CD4-positive, alpha-beta T cell treated with Interleukin-2 at 100 ng/mL for 4 hours (primary cell): ENCODE measurements at places on chromosomes 11 and 22.

DNA sequence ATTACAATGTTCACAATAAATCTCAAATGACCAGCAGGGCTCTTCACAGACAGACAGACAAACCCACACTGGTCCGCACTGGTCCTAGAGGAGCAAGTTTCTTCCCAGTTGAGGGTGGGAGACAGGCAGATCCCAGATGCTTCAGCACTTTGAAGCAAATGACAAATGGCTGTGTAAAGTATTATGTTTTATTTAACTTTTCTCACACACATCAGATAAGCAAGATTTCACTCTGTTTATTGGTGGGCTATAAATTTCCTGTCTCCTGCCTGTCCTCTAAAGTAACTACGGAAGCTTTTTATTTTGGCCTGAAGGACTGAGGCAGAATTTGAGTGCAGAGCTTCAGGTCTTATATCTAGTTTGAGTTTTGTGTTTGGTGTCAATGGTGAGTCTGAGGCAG is 174.7 kb upstream of the MTNR1B start:
- DNase-seq: no peak

- no peak for DNase-seq
These were observed 125.7 kb downstream of the TRIM29 start for GRCh38 chr11:120012245-120012644.

DNA sequence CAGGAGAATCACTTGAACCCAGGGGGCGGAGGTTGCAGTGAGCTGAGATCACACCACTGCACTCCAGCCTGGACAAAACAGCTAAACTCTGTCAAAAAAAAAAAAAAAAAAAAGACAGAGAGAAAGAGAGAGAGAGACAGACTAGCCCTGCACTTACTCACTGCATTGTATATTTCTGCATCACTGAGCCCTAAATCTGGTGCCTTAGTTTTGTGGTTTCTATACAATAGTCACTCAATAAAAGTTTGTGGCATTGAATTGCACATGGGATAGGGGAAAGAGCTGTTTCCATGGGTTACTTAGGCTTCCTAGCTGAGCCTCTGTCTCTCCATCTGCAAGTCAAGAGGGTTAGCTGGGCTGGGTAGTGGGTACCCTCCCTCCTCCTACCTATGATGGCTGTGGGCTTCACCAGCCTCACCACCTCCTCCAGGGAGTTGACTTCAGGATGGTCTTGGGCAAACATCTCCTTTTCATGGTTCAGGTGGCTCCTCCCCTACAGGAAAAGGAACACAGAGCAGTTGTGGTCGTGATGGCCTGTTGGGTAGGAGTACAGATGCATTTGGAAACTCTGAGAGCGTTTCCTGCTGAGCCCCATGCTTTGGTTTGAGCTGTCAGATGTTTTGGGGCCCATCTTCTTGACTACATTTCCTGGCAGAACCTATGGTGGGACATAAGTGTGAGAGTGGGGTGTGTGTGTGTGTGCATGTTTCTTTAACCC is 73.2 kb downstream of the CCDC81 start:
- DNase-seq: no peak

GRCh38 chr11:898540-899190 is 11.9 kb downstream of the CHID1 start:
- DNase-seq: no peak

- DNase-seq: no peak
These were observed 2.8 kb downstream of the OSM start for GRCh38 chr22:30263883-30264282.

- DNase-seq: no peak
These were observed 16.7 kb downstream of the RRP8 start for GRCh38 chr11:6586434-6587359.

- DNase-seq: peak; percentile 91
These were observed at the start of gene RAC2 for GRCh38 chr22:37244114-37244921. TSS of gene RAC2 (minus strand) at chr22:37244269. CDS start at chr22:37244148, 121 bp downstream.

DNA sequence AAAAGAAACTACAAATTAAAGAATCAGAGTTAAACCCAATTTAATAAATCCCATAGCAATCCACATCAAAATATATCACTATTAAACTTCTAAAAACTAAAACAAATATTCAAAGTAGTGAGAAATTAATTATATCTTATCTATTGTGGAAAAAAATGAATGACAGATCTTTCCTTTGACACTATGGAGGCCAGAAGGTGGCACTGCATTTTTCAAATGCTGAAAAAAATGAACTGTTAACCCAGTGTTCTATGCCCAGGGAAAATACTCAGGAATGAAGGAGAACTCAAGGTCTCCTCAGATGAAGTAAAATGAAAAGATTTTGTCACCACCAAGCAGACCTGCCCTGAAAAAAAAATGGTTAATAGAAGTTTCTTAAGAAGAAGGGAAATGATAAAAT is 27.7 kb downstream of the TYR start:
- DNase-seq: no peak

DNA sequence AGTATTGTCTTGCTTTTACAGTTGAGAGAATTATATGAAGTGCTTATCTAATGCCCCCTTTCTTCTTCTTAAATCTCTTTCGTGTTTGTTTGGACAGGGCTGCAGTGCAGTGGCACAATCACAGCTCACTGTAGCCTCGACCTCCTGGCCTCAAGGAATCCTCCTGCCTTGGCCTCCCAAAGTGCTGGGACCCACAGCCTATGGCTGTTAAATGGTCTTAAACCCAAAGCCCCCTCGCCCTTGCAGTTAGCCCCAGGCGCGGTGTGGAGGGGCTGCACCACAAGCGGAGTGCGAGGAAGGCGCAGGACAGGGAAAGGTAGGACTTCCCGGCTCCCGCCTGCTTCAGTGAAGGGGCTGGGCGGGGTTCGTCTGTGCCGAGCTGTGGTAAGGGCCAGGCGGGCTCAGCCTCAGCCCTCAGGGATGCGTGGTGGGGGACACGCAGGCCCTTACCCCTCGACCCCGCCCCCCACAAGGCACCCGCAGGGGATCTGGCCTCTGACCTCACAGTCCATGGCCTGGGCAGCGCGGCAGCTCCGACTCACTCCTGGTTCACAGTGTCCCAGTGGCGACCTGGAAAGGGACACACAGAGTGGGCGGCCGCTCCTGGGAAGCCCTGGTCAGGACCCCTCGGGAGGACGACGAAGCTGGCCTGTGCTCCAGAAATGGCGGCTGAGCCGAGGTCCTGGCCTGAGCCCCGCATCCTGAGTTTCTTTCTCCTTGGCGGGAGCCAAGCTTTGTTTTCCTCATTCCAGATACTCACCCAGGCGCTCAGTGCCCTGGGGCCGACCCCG is 24.5 kb downstream of the BID start:
- no peak for DNase-seq

DNA sequence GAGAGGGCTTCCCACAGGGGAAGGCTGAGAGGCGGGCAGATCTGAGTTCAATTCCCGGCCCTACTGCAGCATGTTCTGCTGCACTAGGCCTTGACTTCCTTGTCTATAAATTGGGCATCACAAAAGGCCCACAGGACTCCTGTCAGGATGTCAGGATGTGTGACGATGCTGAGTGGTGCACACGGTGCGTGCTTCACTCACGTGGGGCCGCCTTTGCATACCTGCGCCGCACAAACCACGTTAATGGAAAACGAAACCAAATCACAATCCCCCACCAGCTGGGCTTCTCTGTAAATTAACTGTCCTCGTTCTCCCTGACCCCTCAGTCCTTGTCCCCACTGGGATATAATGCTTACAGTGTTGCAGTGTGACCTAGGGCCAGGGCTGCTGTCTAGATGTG is 32.3 kb upstream of the TSPAN18 start:
- DNase-seq: peak; percentile 4

- DNase-seq: no peak
These were observed at the start of gene CNGA4 for GRCh38 chr11:6238902-6239301. TSS of gene CNGA4 (plus strand) at chr11:6239089. CDS start at chr11:6239207, 118 bp downstream.

GRCh38 chr22:41198027-41198580 is 7.0 kb upstream of the L3MBTL2 start:
- peak; percentile 43 for DNase-seq

GRCh38 chr11:94771390-94771789 is 3.2 kb downstream of the AMOTL1 start:
- DNase-seq: no peak

DNA sequence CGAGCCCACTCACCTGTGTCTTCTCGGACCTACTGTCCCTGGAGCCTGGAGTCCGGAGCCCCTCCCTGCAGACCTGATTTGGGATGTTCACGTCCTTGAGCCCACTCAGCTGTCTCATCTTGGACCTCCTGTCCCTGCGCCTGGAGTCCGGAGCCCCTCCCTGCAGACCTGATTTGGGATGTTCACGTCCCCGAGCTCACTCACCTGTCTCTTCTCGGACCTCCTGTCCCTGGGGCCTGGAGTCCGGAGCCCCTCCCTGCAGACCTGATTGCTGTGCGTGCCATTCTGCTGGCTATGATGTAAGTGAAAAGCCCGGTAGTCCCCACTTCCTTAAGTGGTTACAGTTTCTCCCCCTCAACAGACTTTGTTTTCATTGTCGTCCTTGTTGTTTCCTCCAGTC is 867.1 kb downstream of the BRD1 start:
- DNase-seq: no peak

- no peak for DNase-seq
These were observed 28.3 kb upstream of the RCN1 start for GRCh38 chr11:32062540-32062939.

DNA sequence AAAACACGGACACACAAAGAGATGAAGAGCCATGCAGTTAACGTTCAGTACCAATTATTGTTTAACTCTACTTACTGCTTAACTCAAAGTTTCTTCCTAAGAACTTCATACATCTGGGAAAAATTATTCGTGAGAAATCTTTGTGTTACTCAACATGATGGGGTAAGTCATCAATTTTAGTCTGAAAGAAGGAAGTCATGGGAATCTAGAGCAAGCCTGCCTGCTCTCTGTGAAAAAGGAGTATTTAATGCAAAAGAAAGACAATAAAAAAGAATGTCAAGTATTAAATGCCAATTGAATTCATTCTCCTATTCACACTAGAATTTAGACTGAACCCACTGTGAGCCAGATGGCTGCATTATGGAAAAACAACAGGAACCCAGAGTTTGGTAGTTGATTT is 16.0 kb downstream of the TMEM123 start:
- no peak for DNase-seq

DNA sequence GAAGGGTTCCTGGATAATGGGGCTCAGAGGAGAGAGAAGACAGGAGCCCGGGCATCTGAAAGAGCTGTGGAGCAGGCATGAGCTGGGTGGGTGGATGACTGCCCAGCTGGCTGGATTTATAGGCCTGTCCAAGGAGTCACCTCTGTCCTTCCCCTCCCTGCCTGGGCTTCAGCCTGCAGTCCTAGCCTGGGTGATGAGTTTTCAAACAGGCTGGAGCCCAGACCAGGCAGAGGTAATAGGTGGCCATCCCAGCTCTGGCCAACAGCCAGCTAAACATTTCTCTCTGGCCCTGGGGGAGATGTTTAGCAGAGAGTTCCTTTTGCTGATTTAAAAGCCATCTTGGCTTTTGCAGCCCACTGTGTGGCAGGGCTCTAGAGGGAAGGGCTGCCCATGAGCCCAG is 5.4 kb downstream of the C11orf96 start:
- DNase-seq: no peak

- no peak for DNase-seq
These were observed 11.5 kb upstream of the SPI1 start for GRCh38 chr11:47389577-47390421.

GRCh38 chr11:116300232-116300631 is 472.6 kb downstream of the BUD13 start:
- no peak for DNase-seq

DNA sequence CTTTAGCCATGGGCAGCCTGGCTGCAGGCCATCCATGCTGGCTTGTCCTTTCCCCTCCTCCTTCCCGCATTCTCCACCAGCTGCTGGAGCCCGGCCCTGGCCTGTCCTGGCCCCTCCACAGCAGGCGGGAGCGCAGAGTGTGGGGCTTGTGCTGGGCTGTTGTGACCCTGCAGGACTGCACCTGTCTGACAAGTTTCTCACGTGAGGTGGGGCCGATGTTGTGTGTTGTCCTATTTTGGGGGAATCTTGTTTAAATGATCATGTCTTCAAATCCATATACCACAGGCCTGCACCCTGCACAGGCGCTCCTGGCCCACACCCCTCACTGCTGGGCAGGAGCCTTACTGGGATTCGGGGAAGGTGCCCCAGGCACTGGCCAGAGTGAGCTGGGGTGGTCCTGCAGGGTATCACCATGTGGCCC is 30.4 kb downstream of the TBC1D22A start:
- no peak for DNase-seq

- DNase-seq: no peak
These were observed 10.6 kb downstream of the MED15 start for GRCh38 chr22:20517841-20518592.

DNA sequence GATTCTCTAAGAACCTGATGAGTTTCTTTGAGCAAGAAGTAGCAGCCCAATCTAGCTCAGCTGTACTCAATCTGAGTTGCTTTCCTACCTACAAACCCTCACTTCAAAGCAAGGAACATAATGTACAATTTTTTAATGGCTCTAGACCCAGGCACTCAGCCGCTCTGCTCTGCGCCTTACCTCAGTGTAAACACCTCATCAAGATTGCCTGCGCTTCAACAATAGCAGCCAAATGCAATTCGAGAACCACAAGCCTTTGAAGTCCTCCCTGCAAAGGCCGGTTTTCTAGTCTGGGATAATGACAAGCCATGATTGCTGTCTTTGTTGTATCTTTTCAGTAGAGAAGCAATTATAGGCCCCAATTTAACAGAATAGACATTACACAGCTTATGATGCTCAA is 38.0 kb downstream of the JHY start:
- no peak for DNase-seq

GRCh38 chr22:25402160-25402500 is 162.3 kb upstream of the GRK3 start:
- no peak for DNase-seq

- no peak for DNase-seq
These were observed 215.7 kb upstream of the FOLH1 start for GRCh38 chr11:49424136-49424535.

DNA sequence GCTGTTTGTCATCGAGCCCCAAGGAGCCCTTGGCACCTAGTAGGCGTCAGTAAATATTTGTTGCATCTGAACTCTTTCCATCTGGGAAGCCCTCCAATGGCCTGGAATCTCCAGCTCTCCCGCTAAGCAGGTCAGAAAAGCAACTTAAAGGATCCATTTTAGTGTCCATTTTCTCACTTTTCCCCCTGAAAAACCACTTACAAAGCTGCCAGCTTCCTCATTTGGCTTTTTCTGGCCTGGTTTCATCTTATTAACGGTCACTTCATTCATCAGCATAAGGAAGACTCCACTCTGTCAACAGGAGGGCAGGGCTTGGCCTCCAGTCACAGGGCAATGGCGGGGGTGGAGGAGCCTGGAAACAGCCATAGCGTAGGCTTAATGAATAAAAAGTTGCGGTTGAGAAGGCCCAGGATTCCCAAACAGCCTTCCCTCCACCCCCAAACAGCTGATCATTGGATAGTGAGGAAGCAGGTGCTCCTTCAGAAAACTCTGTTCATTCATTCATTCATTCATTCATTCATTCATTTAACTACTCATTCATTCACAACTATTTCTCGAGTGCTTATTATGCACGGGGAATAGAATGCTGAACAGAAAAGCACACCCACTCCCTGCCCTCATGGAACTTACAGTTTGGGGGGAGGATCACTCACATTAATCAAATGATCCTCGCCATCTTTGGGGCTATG is 104.5 kb upstream of the RCN1 start:
- DNase-seq: no peak

- no peak for DNase-seq
These were observed 43.3 kb downstream of the DNAJC24 start for GRCh38 chr11:31412946-31413345.

GRCh38 chr22:17751596-17751995 is 22.7 kb downstream of the BID start:
- no peak for DNase-seq
